ENCODE measurements at places on chromosomes 1 and 21. TPM values are rescaled to one million over a fixed set of nuclear protein-coding genes. Genes with fewer than 3 reads are reported as not detected.

DNA sequence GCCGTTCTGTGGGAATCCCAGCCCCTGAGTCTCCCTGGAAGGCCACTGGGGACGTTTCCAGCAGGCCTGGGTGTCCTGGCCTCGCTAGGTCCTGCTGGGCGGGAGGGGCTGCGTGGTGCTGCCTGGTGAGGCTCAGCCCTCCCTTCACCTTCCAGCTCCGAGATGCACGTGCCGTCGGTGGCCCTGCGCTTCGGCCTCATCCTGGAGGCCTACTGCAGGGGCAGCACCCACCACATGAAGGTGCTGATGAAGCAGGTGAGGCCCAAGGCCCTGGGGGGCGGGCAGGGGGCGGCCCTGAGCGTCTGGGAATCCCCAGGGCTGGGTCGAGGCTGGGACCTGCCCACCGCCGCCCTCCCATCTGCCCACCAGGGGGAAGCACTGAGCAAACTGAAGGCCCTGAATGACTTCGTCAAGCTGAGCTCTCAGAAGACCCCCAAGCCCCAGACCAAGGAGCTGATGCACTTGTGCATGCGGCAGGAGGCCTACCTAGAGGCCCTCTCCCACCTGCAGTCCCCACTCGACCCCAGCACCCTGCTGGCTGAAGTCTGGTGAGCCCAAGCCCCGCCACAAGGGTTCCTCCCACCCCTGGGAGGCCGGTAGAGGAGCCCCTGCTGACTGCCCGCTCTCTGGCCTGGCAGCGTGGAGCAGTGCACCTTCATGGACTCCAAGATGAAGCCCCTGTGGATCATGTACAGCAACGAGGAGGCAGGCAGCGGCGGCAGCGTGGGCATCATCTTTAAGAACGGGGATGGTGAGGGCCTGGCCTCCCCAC, 70.3 kb downstream of the PIK3CD start:
- peaks cover 7% of the 10 kb centered on the region for H3K4me1 ChIP-seq
- no peaks in the 10 kb centered on the region for H3K27me3 ChIP-seq
- H3K36me3 ChIP-seq = peaks cover 4% of the 10 kb centered on the region
- DNase-seq = no peak
- H3K4me3 ChIP-seq = no peak overlapping the region

GRCh38 chr1:196152086-196152485, 456.2 kb downstream of the KCNT2 start:
- no peak overlapping the region for H3K4me3 ChIP-seq
- H3K27me3 ChIP-seq = no peaks in the 10 kb centered on the region
- DNase-seq = no peak
- H3K27ac ChIP-seq = no peak overlapping the region
- no peaks in the 10 kb centered on the region for H3K36me3 ChIP-seq

DNA sequence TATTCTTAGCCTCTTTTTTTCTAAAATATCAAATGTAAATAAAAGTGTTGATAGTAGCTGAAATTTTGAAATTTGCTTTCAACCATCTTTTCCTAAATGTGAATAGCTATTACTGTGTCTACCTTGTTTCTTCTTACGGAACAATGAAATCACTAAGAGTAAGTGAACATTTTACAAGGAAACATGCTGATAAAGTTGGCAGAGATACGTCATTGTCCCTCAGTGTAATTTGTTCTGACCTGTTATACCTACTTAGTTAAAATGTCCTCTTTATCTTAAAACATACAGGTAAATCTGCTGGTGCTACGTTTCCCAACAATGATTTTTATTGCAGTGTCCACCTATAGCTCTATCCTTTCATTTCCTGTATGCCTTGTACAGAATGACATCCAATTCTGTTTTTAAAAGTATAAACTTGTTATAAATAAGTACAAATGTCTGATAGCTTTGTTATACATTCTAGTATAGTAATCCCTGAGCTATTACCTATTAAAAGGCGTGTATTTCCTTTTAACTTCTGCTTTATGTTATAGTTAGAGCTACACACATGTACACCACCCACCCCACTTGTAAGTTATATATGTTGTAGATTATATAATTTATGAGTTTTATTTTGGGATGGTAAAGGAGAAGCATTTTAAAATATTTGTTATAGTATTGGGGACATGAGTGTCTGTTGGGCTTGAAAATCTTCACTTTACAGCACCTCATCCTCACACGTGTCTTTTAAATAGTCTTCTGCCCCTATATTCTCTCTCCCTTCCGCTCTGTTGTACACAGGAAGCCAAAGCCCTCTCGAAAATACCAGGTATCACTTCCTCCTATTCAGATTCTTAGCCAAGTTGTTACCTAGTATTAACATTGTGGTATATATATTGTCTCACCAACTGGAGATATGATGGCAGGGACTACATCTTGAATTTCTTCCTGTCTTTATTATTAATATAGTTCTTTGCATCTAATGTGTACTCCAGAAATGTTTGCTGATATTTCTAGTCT, 25.2 kb downstream of the LAMC1 start:
- H3K27ac ChIP-seq = no peak overlapping the region
- no peaks in the 10 kb centered on the region for H3K27me3 ChIP-seq
- H3K36me3 ChIP-seq = peaks cover 5% of the 10 kb centered on the region

Gene FASLG
- total RNA-seq = not detected

GRCh38 chr1:200184196-200184595, 156.7 kb downstream of the NR5A2 start:
- H3K4me1 ChIP-seq = no peaks in the 10 kb centered on the region
- no peaks in the 10 kb centered on the region for H3K36me3 ChIP-seq
- DNase-seq = no peak
- no peak overlapping the region for H3K27ac ChIP-seq
- peaks cover 4% of the 10 kb centered on the region for H3K27me3 ChIP-seq
- H3K4me3 ChIP-seq = no peak overlapping the region

All from mesothelial cell of epicardium (in vitro differentiated cells).